ENCODE measurements at places on chromosomes 6 and 20.
A peak's percentile ranks its signal among the peaks of the same experiment; 100 is the strongest.

DNA sequence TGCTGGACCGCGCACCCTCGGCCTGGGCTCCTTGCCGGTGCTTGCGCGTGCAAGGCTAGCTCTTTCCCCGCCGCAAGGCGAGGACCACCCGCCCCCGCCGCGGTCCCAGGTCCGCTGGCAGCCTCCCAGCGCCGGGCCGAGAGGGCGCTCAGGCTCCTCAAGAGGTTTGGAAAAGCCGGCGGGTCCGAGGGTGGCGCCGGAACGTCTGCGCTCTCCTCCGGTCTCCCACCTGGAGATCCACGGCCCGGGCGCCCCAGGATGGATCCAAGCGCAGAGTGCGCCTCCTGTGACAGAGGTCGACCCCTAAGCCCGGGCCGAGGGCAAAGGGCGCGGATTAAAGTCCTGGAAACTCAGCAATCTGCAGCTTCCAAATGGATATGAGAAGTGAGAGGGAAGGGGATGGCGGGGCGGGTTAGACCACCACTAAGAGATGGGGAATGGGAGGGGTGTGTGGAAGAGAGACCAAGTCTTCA lies 575 bp upstream of the MICAL1 start:
- no peak for DNase-seq

DNA sequence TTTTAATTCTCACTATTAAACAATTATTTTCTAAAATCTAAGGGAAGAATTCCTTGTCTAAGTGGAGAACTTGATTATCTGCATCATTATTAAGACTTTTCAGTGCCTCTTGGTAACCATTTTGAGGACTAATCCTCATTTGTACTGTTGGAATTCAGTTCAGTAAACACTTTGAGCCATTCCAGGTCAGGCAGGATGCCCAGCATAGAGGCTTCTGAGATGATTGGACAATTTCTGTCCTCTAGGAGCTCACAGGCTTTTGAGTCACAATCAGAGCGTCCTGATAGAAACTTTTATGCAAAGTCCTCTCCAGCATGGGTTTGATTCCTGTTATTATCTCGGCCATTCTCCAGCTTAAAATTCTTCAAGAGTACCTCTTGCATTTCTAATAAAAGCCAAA lies 1304.6 kb downstream of the EPHA7 start:
- DNase-seq: no peak

DNA sequence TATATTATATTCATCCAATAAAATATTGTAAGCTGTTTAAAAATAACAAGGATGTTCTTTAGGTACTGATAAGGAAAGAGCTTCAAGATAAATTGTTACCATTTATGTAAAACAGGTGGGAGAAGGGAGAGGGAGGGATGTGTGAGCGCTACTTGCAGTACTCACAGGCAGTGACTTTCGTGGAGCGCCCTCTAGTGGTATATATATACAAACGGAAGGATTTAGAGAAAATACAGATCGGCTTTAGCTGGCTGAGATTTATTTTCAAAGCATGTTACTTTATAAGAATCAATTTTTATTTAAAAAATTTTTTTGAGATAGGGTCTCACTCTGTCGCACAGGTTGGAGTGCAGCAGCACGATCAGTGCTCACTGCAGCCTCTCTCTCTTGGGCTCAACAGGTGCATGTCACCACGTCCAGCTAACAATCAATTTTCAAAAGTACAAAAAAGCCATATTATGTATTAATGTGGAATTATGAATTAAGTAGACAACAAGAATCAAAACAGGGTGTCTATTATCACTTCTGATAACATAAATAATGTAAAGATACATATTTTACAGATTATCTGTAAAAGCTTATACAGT lies 3.3 kb upstream of the MOG start:
- peak; percentile 37 for DNase-seq

DNA sequence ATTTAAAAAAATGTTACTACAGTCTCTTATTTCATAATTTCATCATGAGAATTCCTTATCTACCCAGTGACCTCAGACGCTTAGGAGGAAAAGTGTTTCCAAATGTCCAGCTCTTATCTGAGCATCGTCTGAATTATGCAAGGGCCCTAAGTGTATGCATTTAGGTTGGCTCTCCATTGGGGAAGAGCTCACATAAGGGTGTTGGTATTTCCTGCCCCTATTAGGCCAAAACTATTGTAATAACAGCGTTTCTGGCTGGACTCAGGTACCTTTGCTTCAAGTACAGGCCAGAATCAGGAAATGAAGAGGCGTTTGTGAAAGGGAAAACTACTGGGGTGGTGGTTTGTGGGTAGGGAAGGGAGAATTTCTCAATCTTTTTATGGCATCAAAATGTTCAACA lies 40.4 kb upstream of the SGK1 start:
- no peak for DNase-seq

DNA sequence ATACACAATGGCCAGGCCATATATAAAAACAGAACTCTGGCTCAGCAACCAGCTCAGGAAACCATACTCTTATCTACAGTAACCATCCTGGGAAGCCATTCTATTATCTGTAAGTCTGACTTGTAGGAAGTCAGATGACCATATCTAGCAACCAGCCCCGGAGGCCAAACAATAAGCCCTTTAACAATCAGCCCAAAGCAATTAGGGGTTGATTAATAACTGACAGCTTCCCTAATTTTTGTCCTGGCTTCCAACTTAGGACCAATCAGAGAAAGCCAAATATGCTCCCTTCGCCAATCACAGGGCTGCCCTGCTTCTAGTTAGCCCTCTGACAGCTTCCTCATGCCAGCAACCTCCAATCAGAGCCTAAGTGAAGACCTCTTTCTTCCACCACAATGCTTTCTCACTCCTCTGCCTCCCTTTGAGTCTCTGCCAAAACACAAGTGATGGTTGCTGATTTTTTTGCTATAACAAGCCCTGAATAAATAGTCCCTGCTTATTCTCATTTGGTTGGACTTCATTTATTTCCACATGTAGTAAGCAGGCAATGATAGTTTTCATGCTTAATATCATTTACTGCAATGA lies 37.8 kb upstream of the STXBP5 start:
- DNase-seq: peak; percentile 34

DNA sequence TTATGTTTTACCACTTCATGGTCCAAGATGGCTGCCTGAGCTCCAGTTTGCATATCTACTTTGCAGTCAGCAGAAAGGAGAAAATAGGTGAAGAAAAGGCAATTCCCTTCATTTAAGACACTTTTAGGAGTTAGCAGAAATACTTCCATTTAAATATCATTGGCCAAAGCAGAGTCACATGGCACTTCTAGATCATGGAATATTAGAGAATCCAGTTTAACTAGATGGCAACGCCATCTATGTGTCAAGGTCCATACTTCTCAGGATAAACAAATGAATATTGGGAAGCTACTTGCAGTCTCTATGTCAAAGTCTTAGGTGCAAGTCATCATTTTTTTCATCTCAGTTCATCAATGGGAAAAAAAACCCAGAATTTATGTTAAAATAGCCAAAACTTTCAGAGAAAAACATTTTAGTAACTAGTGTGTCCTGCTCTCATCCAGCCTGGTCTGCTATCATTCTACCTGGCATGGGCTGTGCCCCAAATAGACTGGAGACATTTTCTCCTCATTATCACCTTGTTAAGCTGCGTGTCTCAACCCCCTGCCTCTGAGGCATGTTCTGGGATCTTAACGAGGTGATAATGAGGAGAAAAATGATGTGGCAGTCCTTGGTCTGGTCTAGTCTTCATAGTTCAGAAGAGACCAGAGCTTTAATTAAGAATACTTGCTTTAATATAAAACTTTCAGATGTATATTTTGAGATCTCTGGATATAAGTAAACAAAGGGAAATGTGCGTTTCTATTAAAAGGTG lies 227.3 kb downstream of the TBX18 start:
- DNase-seq: no peak

Measured in KG1 (cell line).